ENCODE measurements at places on chromosomes 6 and 20.

DNA sequence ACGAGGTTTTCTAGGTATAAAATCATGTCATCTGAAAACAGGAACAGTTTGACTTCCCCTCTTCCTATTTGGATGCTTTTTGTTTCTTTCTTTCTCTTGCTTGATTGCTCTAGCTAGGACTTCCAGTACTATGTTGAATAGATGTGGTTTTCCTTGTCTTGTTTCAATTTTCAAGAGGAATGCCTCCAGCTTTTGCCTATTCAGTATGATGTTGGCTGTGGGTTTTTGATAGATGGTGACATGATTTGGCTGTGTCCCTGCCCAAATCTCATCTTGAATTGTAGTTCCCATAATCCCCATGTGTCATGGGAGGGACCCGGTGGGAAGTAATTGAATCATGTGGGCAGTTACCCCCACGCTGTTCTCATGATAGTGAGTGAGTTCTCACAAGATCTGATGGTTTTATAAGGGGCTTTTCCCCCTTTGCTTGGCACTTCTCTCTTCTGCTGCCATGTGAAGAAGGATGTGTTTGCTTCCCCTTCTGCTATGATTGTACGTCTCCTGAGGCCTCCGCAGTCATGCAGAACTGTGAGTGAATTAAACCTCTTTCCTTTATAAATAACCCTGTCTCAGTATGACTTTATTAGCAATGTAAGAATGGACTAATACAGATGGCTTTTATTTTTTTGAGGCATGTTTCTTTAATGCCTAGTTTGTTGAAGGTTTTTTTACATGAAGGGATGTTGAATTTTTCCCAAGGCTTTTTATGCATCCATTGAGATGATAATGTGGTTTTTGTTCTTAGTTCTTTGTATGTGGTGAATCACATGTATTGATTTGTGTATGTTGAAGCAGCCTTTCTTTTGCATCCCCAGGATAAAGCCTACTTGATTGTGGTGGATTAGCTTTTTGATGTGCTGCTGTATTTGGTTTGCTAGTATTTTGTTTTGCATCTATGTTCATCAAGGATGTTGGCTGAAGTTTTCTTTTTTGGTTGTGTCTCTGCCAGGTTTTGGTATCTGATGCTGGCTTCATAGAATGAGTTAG lies 239.1 kb downstream of the THBS2 start:
- no peak for DNase-seq

DNA sequence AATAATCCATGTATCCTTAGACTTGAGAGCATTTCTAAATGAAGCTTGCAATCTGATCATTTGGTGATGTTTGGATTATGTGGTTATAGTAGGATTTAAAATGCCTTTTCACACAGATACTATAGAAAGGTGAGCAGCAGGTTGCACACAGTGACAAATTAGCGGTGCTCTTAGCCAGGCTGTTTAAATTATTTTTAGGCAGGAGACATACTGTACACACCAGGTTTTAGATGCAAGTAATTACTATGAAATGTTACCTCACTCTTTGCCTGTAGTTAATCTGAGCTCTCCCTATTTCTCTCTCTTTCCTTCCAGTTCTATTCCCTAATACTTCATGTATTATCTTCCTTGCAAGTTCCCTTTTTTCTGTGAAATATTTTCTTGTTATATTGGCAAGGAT lies 191.7 kb downstream of the RIMS1 start:
- no peak for DNase-seq

DNA sequence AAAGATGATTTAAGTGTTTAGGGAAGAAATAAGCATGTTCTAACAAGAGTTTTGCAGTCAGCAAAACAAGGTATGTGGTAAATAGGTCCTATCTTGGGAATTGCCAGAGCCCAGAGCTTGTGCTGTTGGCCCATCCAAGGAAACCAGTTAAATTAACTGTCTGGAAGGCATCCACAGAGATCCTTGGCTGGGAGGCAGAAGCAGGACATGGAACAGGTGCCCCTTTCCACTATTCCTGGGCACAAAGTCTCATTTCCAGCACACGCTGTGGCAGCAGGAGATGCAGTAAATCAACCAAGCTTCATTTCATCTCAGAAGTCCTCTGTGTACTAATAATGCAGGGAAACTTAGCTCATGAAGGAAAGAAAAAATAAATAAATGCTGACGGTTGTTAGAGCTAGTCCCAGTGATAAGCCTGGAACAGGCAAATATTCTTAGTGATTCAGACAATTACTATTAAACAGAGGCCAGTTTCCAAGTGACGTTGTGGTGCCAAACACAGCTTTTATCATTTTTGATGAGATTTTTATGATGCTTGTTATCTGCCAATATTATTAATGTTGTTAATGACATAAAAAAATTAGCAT lies 39.8 kb upstream of the SNAP25 start:
- no peak for DNase-seq

GRCh38 chr6:19391926-19392325 lies 445.2 kb upstream of the ID4 start:
- DNase-seq = no peak

DNA sequence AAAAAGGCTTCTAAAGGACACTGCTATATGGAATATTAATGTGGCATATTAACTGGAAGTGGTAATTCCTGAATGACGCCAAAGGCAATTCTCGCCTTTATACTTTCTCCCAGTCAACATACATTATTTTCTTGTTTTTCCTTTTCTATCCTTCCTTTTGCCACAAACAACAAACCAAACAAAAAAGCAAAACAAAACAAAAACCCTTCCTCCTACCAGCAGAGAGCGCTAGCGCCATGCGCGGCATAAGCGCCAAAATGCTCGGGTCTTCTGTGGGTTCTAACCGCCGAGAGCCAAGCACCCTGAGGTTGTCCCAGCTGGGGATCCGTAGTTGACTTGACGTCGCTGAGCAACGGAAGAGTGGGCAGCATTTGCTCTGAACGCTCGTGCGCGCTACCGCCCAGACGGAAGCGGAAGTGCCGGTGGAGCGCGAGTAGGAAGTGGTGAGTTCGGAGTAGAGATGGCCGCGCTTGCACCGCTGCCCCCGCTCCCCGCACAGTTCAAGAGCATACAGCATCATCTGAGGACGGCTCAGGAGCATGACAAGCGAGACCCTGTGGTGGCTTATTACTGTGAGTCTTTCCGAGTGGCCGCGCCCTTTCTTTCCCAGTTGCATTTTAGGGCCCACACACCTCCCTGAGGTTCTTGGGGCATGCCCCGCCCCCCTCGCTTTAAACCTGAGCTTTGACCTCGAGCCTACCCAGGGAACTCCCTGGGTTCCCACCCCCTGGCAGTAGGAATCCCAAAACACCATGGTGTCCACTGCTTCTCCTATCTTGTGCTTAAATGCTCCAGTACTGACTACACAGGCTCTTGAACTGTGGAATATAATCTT lies at the start of the genes NMBR and VTA1:
Gene NMBR (minus strand): TSS at position 295 of the 835 bp plus-strand sequence. CDS start 58,464 bp downstream, outside the sequence.
Gene VTA1 (plus strand): TSS at position 436 of the 835 bp plus-strand sequence. CDS start 25 bp downstream, at position 461.
- DNase-seq = peak; percentile 99

- DNase-seq = no peak
Measured at GRCh38 chr6:3328796-3329195, 70.0 kb downstream of the PSMG4 start.

DNA sequence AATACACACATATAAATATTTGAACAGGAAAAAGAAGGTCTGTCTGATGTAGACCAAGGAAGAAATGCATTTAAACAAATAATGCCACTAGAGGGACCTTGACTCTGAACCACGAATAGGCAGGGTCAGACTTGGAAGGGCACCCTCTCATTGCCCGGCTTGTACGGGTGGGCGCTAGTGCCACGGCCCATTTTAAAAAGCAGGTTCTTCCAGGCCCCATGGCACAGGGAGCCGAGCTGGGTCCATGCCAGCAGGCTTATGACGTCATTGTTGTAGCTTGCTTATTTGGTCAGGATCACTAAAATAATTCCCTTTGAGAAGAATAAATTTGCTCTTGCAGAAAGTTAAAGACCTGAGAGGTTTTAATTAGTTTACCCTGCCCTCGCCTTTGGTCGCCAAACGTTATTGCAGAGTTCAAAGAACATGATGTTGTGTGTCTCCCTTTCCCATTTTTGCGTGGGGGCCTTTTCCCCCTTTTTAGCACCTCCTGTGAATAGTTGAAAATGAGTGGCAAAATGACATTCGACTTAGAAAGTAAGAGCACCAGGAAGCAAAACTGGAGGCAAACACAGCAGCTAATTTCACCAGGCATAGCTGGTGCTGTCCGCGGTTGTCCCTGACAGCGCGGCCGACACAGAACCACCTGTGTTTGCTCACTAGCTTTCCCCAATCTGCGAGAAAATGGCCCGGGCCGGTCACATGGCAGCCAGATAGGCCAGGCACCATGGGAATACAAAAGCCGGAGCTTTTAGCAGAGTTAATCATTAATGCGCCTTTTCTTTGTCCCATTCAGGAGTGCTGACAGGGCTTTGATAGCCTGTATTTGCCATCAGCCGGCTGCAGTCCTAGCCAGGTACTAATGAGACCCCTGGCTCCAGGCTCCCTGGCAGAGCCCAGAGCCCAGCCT lies 93.8 kb downstream of the FOXA2 start:
- no peak for DNase-seq

- DNase-seq = no peak
Measured at GRCh38 chr20:10954908-10955580, 281.2 kb upstream of the JAG1 start.

DNA sequence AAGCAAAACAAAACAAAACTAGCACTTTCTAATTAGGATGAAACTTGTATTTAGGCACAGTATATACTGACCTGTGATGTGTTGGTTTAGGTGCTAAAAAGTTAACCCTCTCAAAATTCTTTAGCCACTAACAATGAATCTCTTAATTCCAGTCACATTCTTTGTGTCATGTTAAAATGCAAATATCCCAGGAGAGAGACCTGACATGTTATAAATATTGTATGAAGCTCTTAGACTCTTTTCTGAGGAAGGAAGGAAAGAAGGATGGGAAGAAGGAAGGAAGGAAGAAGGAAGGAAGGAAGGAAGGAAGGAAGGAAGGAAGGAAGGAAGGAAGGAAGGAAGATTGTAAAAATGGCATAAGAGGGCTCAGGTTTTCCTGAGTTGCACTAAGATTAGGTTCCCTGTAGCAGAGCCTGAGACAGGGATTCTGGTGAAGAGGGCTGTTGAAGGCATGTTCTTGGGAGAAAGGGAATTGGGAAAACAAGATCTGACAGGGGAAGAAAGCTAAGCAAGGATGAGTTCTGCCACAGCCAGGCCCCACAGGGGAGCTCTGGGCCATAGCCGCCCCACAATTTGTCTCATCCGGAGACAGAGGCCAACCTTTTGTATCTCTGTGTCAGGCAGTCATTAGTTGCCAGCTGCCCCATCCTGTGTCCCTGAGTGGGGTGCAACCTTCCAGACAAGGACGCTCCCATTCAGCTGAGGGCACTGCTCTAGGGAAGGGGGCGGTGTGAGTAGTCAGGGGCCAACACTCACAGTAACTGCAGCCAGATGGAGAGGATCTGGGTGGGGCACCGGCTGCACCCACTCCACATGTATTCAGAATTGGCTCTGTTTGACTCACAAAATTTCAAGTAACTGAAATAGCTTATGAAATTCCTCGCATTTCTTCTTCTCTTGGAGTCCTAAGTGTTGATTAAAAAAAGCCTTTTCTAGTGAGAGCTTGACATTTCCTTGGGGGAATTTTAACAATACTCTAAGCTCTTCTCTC lies 189.3 kb upstream of the ARG1 start:
- no peak for DNase-seq

DNA sequence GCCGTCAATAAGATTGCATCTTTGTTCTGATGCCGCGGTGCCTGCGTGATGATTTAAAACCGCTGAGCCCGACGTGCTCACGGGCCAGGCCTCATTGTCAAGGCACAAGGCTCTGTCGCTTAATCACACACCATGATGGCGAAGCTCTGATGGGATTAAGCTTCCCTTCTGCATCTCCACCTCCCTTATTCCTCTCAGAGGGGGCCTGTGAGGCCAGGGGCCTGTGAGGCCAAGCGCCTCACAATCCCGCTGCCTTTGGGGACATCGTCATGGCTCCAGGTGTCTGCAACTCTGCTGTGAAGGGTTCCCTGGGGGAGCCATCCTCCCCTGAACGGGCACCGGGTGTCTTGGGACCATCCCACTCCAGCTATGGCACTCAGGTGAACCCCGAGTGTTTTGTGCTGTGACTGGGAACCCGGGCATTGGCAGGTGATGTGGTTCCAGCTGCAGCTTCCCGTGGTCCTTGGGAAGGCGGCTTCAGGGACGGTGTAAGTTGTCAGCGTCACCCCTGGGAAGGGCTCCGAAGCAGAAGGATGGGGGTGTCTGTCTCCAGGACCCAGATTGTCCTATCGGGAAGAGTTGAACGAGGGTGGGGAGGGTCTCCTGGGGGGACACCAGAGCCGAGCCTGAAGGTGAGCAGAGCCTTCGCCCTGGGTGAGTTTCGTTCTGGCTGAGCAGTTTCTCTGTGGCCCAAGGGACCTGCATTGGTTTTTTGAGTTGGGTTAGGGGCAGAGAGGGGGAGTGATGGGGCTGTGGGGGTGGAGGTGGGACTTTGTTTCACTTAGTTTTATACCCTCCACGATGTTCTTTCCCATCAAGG lies 18.0 kb upstream of the BHLHE23 start:
- DNase-seq = no peak

DNA sequence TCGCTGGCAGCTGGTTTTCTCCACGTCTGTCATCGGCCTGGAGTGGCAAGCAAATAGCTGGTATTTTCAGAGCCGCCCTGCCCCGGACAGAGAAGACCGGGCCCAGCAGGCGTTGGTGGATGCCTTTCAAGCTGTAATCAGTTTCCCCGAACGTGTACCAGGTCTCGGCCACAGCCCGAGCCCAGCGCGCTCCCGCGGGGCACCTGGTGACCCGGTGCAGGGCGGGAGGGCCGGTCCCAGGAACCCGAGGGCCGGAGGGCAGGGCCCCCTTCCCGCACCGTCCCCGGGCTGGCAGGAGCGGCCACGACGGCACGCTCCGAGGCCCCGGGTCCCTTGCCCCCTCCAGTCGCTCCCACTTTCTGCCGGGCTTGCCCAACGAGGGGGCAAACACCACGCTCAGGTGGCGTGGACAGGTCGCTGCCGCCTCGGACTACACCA lies 348 bp upstream of the PYGB start:
- no peak for DNase-seq

- DNase-seq = no peak
Measured at GRCh38 chr6:49635480-49635879, 1.2 kb downstream of the RHAG start.

DNA sequence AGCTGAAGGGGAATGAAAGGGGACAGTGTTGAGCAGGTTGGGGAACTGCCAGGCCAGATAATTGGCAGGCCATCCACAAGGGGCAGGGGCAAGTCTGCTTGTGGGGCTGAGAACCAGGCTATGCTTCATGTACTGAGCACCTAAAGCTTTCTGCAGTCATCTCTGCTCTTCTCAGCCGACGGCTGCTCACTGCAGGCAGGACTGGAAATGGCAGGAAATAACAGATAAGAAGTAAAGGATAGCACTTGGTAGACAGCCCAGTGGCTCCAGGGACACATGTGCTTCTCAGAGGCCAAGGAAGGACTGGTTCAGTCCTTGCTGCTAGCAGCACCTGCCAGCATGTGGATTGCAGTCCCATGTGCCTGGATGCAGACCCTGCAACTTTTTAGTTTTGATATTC lies 89.8 kb downstream of the CD164 start:
- no peak for DNase-seq

All from GM04504 (cell line).